ENCODE measurements at places on chromosomes 7 and 10.

- H3K27ac ChIP-seq = no peak overlapping the region
- no peaks in the 10 kb centered on the region for H3K36me3 ChIP-seq
- peaks cover 55% of the 10 kb centered on the region for H3K4me1 ChIP-seq
These were observed 94.4 kb downstream of the MAP3K8 start for GRCh38 chr10:30528429-30528786.

- H3K36me3 ChIP-seq = no peaks in the 10 kb centered on the region
- no peak for DNase-seq
- H3K4me1 ChIP-seq = no peaks in the 10 kb centered on the region
- H3K27me3 ChIP-seq = peaks cover 27% of the 10 kb centered on the region
These were observed 35.2 kb upstream of the ASAH2 start for GRCh38 chr10:50286517-50286916.

GRCh38 chr7:29075606-29076005, 70.7 kb downstream of the CPVL start:
- no peak overlapping the region for H3K4me3 ChIP-seq
- H3K4me1 ChIP-seq = no peaks in the 10 kb centered on the region
- no peaks in the 10 kb centered on the region for H3K36me3 ChIP-seq
- peaks cover 10% of the 10 kb centered on the region for H3K27me3 ChIP-seq
- no peak for DNase-seq

GRCh38 chr10:78462176-78462575, 428.5 kb downstream of the RPS24 start:
- no peaks in the 10 kb centered on the region for H3K36me3 ChIP-seq
- no peak overlapping the region for H3K27ac ChIP-seq
- no peak overlapping the region for H3K4me3 ChIP-seq
- no peaks in the 10 kb centered on the region for H3K4me1 ChIP-seq
- no peak for DNase-seq

- no peaks in the 10 kb centered on the region for H3K36me3 ChIP-seq
- H3K4me1 ChIP-seq = no peaks in the 10 kb centered on the region
- H3K27ac ChIP-seq = no peak overlapping the region
- no peak for DNase-seq
These were observed 170.4 kb downstream of the BMPER start for GRCh38 chr7:34075523-34076370.

DNA sequence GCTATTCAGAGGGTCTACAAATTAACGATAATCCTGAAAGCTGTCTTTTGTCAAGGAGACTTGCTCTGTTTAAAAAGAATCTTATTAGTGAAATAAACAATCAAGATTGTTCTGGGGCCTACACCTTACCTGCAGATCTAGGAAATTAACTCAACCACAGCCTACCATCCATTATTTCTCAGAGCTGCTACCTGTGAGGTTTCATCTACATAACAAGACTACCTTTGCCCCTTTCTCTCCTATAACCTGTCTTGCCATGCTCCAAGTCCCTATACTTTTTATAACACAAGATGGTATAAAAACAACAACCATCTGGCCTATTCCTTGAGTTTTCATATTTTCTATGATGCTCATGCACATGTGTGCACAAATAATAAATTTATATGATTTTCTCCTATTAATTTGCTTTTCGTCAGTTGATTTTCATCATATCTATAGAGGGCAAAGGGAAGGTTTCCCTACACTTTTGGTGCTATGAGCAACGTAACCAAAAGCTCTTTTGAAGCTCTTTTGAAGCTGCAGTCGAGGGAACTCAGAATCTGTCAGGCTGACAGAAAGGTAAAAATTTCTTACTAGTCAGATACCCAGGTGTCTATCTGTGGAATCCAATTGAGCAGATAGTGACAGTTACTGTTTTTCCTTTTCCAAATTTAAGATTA, 138.1 kb downstream of the CACNA2D1 start:
- H3K4me1 ChIP-seq = no peaks in the 10 kb centered on the region
- no peak overlapping the region for H3K27ac ChIP-seq

DNA sequence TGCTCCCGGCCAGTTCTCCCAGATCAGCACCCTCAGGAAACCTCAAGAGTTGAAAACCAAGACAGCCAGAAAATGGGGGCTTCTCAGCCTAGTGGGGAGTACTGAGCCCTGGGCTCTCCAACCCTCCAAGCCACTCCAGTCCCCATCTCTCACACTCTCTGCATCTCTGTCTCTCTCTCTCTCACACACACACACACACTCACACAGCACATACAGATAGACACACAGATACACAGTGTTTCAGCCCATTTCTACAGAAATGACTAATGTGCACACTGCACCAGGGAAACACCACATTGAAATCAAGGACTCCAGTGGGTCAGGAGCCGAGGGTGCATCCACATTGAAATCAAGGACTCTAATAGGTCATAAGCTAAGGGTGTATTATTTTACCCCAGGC, 107.5 kb downstream of the MKI67 start:
- H3K36me3 ChIP-seq = no peaks in the 10 kb centered on the region
- peaks cover 3% of the 10 kb centered on the region for H3K4me1 ChIP-seq
- no peak for DNase-seq

- no peaks in the 10 kb centered on the region for H3K4me1 ChIP-seq
- H3K4me3 ChIP-seq = no peak overlapping the region
- no peaks in the 10 kb centered on the region for H3K36me3 ChIP-seq
These were observed 128.9 kb downstream of the DGKI start for GRCh38 chr7:137717811-137718271.

GRCh38 chr10:48764486-48764885, 79.8 kb downstream of the WDFY4 start:
- no peaks in the 10 kb centered on the region for H3K4me1 ChIP-seq
- no peak overlapping the region for H3K27ac ChIP-seq
- H3K27me3 ChIP-seq = peaks cover 18% of the 10 kb centered on the region
- no peaks in the 10 kb centered on the region for H3K36me3 ChIP-seq

- no peak overlapping the region for H3K27ac ChIP-seq
- no peaks in the 10 kb centered on the region for H3K36me3 ChIP-seq
- no peaks in the 10 kb centered on the region for H3K4me1 ChIP-seq
- no peak for DNase-seq
- no peak overlapping the region for H3K4me3 ChIP-seq
These were observed 1.5 kb upstream of the ELFN1 start for GRCh38 chr7:1668396-1669063.

DNA sequence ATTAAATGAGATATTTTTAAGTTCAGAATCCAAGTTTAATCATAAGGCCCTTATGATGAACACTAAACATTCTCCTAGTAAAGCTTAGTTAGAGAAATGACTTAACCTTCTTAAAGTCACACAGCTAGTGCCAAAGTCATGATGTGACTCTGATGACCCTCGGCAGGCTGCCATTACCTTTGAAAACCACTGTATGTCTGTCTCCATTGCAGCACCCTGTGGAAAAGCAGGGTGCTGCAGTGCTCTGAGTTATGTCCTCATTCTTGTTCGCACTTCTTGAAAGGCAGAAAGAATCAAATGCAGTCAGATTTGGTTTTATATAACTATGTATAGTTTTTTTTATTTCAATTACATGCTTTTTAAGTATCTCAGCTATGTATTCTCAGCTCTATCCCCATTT, 105.0 kb downstream of the PHTF2 start:
- no peaks in the 10 kb centered on the region for H3K4me1 ChIP-seq
- no peaks in the 10 kb centered on the region for H3K27me3 ChIP-seq
- no peak overlapping the region for H3K4me3 ChIP-seq
- H3K27ac ChIP-seq = no peak overlapping the region

GRCh38 chr7:112453505-112454171, 3.4 kb downstream of the IFRD1 start:
- no peak overlapping the region for H3K27ac ChIP-seq
- no peak for DNase-seq
- no peaks in the 10 kb centered on the region for H3K27me3 ChIP-seq

DNA sequence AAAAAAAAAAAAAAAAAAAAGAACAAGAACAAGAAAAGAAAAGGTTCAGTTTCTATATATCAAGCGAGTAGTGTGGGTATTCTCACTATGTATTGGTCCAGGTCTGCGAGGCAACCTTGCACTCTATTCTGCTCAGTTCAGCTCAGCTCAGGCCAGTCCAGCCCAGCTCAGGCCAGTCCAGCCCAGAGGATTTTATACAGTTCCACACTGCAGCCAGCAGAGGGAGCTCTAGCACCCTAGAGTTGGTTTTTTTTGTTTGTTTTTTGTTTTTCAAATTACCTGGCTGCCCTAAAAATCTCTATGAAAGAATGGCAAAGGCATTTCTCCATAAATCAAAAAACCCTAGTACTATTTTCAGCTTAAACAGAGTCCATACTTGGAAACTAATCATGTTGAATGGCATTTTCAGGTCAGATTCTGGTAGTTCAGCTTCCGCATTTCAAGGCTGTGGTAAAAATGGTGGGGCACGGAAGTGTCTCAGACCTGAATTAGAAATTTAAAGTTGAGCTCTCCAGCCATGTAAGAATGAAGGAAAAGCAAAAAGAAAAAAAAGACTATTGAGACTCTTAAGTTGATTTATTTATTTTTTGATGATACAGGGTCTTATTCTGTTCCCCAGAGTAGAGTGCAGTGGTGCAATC, 55.2 kb upstream of the GSDME start:
- H3K27me3 ChIP-seq = no peaks in the 10 kb centered on the region
- peaks cover 35% of the 10 kb centered on the region for H3K36me3 ChIP-seq
- H3K27ac ChIP-seq = no peak overlapping the region
- no peak overlapping the region for H3K4me3 ChIP-seq

DNA sequence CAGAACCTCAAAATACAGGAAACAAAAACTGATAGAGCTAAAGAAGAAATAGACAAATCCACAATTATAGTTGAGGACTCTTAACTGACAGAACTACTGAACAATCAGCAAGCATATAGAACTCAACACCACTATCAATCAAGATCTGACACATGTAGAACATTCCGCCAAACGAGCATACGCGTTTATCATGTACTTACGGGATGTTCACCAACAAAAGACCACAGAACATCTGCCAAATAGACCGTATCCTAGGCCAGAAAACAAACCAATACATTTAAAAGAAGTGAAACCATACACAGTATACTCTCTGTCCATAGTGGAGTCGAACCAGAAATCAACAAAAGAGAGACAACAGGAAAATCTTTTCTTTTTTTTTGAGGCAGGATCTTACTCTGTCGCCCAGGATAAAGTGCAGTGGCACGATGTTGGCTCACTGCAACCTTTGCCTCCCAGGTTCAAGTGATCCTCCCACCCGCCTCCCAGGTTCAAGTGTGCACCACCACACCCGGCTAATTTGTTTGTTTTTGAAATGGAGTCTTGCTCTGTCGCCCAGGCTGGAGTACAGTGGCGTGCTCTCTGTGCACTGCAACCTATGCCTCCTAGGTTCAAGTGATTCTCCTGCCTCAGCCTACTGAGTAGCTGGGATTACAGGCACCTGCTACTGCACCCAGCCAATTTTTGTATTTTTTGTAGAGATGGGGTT, 5.1 kb downstream of the GNA12 start:
- DNase-seq = no peak
- peaks cover 19% of the 10 kb centered on the region for H3K36me3 ChIP-seq
- H3K27ac ChIP-seq = no peak overlapping the region
- H3K27me3 ChIP-seq = no peaks in the 10 kb centered on the region

GRCh38 chr7:40327873-40328272, 193.1 kb downstream of the SUGCT start:
- no peaks in the 10 kb centered on the region for H3K36me3 ChIP-seq
- no peaks in the 10 kb centered on the region for H3K4me1 ChIP-seq

DNA sequence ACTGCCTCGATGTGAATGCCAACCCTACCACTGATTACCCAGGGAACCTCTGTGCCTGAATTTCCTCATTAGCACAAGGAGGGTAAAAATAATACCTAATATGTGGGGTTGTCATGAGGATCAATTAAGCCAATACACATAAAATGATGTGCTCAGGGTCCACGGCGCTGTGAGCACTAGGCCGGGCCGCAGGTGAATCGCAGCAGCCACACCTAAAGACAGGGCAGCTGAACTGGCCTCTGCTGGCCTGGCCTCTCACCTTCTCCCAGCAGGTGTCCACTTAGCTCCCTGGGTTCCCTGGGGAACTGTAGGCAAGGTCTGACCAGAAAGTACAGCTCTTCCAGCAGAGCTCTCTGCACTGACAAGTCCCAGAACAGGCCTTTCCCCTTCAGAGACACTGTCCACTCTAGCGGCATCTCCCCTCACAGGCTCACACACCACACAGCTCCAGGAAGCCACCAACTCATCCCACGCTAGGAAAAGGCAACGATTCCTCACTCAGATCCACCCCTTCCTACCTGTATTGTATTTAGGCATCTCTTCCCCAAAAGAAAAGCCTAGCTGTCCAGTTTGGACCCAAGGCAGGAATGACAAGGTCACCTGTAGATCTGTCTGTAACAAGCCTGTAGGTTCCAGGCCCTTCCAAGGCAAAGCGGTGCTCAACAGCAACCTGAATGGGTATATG, 273.1 kb downstream of the USP6NL start:
- peaks cover 23% of the 10 kb centered on the region for H3K4me1 ChIP-seq
- no peaks in the 10 kb centered on the region for H3K27me3 ChIP-seq
- peaks cover 19% of the 10 kb centered on the region for H3K36me3 ChIP-seq

- H3K27me3 ChIP-seq = no peaks in the 10 kb centered on the region
- H3K4me3 ChIP-seq = no peak overlapping the region
- H3K4me1 ChIP-seq = no peaks in the 10 kb centered on the region
- no peak overlapping the region for H3K27ac ChIP-seq
- no peak for DNase-seq
These were observed 246.4 kb upstream of the GRB10 start for GRCh38 chr7:51029131-51029530.

- no peak for DNase-seq
- H3K4me1 ChIP-seq = no peaks in the 10 kb centered on the region
- H3K27me3 ChIP-seq = peaks cover 4% of the 10 kb centered on the region
- H3K4me3 ChIP-seq = no peak overlapping the region
These were observed 76.5 kb downstream of the TEX36 start for GRCh38 chr10:125606414-125607010.

- no peak overlapping the region for H3K27ac ChIP-seq
- no peaks in the 10 kb centered on the region for H3K36me3 ChIP-seq
These were observed 105.7 kb upstream of the SEC61G start for GRCh38 chr7:54864663-54865062.

DNA sequence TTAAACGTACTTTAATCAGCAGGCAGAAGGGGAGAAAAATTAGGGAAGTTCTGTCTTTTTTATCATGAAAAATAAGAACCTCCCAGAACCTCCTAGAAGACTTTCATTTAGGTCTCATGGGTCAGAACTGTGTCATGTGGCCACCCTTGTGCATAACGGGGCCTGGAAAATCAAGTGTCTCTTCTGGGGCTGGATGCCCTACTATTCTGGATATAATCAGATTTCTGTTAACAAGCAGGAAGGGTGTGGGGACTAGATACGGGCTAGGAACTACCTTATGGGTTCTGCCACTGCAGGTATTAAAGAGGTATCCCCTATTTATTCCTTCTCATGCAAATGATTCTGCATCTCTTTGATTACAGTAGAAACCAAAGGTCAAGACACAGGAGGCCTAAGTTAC, 14.1 kb downstream of the LANCL2 start:
- no peak for DNase-seq
- H3K27me3 ChIP-seq = no peaks in the 10 kb centered on the region
- H3K36me3 ChIP-seq = peaks cover 11% of the 10 kb centered on the region
- H3K27ac ChIP-seq = no peak overlapping the region
- peaks cover 11% of the 10 kb centered on the region for H3K4me1 ChIP-seq
- no peak overlapping the region for H3K4me3 ChIP-seq

GRCh38 chr7:100673942-100674410, 436 bp downstream of the GNB2 start:
- DNase-seq = no peak
- no peaks in the 10 kb centered on the region for H3K27me3 ChIP-seq
- H3K4me3 ChIP-seq = peak overlapping the region; percentile 97
- H3K4me1 ChIP-seq = peaks cover 14% of the 10 kb centered on the region
- peak overlapping the region; percentile 92 for H3K27ac ChIP-seq

- H3K4me3 ChIP-seq = no peak overlapping the region
- no peak for DNase-seq
- H3K27ac ChIP-seq = no peak overlapping the region
- H3K36me3 ChIP-seq = no peaks in the 10 kb centered on the region
These were observed 295.3 kb upstream of the COBL start for GRCh38 chr7:51611937-51612336.

GRCh38 chr10:91598211-91598977, 34.5 kb downstream of the PPP1R3C start:
- DNase-seq = no peak
- no peak overlapping the region for H3K27ac ChIP-seq
- peaks cover 11% of the 10 kb centered on the region for H3K27me3 ChIP-seq
- H3K36me3 ChIP-seq = no peaks in the 10 kb centered on the region
- peaks cover 1% of the 10 kb centered on the region for H3K4me1 ChIP-seq
- no peak overlapping the region for H3K4me3 ChIP-seq

All from activated naive CD8-positive, alpha-beta T cell treated with anti-CD3 and anti-CD28 coated beads for 36 hours (primary cell).